T-helper 1 cell (primary cell): ENCODE measurements at places on chromosomes 7 and 10.

DNA sequence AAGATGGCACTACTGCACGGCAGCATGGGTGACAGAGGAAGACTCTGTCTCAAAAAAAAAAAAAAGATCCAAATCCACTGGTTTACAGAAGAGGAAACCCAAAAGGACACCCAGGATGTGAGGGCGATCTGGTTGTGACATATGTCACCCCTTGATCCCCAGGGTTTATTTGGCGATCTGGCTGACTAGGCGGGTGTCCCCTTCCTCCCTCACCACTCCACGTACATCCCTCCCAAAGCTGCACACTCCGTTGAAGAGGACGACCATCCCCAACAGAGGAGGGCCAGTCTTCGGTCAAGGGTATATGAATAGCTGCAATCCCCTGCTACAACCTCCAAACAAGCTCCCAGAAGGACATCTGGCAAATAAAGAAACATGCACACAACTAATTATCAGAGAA lies 111.6 kb downstream of the HTR5A start:
- DNase-seq = no peak

GRCh38 chr10:105259201-105259600 lies 618.1 kb downstream of the SORCS3 start:
- no peak for DNase-seq

GRCh38 chr10:26044141-26044749 lies 110.2 kb downstream of the MYO3A start:
- no peak for DNase-seq

DNA sequence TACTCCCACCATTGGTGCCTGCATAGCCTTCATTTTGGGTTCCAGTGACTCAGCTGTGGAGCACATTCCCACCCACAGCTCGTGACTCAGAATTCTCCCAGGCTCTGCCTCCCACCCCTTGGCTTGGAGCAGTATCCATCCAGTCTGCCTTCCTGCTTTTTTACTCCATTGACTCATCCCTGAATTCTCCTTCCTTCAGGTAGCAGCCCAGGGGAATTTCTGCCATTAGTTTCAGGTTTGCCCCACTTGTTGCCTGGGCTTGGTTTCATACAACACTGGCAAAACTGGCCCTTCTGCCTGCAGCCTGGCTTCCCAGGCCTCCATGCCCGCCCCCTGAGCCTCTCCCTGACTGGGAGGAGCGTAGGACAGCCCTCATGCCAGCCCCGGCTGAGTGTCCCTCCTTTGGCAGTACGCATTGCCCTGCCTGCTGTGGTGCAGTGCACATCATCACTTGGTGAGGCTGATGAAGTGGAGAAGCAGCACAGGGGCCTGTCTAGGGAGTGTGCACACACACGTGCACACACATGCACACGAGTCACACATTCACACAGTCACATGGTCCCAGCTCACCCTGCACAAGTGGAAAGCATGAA lies 55.0 kb downstream of the SNX10 start:
- DNase-seq = no peak
